ENCODE measurements at places on chromosomes 3 and 15.

DNA sequence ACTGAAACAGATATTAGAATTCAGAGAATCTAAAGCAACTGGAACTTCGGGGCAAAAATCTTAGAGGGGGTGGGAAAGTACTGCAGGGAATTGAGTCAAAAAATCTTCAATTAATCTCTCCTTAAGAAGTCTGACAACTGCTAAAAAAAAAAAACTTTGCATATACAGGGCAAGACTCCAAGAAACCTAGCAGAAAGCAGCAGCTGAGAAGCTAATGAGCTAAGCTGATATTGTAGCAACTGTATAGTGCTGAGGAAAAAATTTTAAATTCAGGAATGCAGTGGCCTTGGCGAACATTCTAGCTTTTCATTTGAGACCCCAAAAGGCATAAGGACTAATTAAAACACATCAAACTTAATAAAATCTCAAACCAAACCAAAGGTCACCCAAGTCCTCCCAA lies 113.6 kb downstream of the SCAPER start:
- DNase-seq, result no peak

- no peak for DNase-seq
Observed at GRCh38 chr3:126107203-126107939, 23.4 kb upstream of the SLC41A3 start.

DNA sequence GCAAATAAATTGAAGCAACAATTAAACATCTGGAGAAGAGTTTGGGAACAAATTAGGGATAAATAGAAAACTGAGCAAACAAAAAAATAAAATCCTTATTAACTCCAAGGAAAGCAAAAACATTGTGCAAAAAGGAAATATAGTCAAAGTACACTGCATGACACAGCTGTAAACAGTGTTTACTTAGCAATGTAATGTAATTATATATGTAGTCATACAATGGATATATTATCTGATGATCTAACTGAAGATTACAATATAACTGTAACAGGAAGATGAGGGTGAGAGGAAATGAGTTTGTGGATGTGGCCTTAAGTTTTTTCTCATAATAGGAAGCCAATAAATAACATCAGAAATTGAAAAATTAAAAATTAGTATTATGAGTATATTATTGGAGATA lies 42.5 kb downstream of the SCN10A start:
- DNase-seq, result no peak

DNA sequence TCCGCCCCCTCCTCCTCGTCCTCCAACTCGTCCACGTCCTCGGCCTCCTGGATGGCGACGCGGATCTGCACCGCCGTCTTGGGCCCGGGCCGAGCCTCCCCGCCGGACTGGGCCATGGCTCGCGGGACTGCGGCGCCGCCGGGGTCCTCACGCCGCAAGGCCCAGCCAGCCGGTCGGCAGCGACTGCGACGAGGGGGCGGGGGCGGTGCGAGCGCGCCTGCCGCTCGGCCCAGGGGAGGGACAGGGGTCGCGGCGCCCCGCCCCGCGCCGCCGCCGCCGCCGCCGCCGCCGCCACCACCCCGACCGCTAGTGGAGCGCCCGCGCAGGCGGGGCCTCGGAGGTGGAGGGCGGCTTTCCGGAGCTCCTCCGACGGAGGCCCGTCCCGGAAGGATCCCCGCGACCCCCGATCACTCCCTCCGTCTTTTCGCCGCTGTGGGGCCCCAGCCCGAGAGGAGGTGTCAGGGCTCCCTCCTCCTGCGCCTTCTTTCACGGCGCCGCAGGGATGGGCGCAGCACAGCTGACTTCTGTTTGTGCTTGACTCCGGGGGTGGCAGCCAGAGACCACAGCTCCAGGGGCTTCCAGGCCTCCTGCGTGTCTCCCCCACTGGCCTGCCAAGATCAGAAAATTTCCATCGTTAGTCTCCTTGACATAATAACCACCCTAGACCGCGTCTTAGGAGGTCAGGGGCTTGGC lies at the start of gene LARP6:
Gene LARP6 (minus strand): TSS at position 185 of the 693 bp plus-strand sequence. CDS start 69 bp downstream, at position 116.
- no peak for DNase-seq

GRCh38 chr3:21487520-21487919 lies 263.5 kb downstream of the ZNF385D start:
- no peak for DNase-seq

- DNase-seq, result no peak
Observed at GRCh38 chr3:37808656-37809055, 53.0 kb upstream of the CTDSPL start.
